ENCODE measurements at places on chromosomes 1 and 21. TPM values are rescaled to one million over a fixed set of nuclear protein-coding genes. Genes with fewer than 3 reads are reported as not detected.

Gene LINGO4
- total RNA-seq: 1.6 TPM

Gene AMY1C
- total RNA-seq: not detected

Gene SIK1
- total RNA-seq: 229 TPM

Gene PTPN14
- total RNA-seq: 0.05 TPM

Gene ZC3H12A
- total RNA-seq: 166 TPM

Gene TRIM45
- total RNA-seq: 1.4 TPM
